HT-29 (cell line): ENCODE measurements at places on chromosomes 13 and 19. TPM values are rescaled to one million over a fixed set of nuclear protein-coding genes. Genes with fewer than 3 reads are reported as not detected.

GRCh38 chr19:47231215-47232054, 436 bp upstream of the BBC3 start:
- peak; percentile 70 for DNase-seq

DNA sequence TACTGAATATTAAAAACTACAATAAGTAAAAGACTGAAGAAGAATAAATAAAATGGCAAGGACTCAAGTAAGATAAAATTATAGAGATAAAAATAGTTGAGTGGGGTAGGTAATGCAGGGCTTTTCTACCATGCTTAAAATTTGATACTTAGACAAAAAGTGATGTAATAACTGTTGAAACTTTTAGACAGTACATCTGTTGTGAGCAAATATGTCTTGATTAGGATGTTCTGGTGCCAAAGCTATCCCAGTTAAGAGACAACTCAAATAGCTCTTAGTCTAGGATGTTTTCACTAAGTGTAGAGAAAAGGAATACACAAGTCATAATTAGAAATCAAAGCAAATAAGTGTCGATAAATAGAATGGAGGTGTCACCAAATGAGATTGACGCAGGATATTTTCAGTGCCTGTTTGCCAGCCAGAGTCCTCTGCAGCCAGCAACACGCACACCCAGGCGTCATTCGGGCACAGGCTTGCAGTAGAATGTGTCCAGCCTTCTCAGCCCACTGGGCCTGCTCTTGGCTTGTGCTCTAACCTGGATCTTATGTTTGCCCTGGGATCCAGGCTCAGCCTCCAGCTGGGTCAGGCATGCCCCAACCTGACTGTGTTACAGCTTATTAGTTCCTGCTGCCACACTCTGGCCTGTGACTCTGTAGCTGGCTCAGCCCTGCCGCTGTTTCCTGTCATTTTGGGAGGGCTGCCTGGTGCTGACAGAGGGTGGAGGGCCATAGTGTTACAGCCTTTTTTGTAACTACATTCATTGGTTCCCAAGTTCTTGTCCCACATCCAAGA, 766.2 kb downstream of the PCDH17 start:
- no peak for DNase-seq

- DNase-seq: peak; percentile 79
Measured at GRCh38 chr19:12806242-12807081, at the start of gene RNASEH2A. Gene RNASEH2A (plus strand): TSS chr19:12806584. CDS start chr19:12806674, 90 bp downstream.

DNA sequence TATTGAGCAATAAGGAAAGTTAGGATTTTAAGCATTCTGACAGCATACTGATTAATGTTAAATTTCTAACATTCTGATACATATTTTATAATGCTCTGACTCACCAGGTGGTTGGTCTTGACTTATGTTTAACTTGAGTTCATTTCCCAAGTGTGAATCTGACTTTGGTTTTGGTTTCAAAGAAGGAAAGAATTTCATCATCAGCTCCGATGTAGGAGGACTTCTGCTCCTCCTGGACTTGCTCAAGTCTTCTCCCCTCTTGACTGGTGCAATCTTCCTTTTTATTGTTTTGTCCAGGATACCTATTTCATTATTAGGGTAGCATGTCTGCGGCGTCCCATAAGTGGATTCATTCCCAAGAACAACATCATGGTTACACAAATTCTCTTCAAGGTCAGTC, 141.3 kb downstream of the RNF17 start:
- DNase-seq: no peak

GRCh38 chr13:79581870-79582315, 100.9 kb downstream of the NDFIP2 start:
- DNase-seq: no peak

DNA sequence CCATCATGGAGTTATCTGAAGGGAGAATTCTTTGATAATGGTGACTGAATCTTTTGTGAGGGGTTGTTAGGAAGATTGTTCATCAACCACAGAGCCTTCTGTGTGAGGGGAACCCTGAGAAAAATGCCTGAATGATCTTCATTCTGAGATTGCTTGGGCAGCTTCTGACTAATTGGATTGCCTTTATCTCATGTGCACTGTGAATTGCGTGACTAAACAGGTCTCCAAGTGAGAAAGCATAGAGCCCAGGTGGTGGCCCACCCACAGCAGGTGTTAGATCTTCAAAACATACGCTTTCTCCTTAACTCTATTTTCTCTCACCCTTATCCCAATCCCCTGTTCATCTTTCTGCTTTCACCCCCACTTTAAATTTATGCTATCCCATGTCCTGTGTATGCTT, 58.3 kb downstream of the DOCK9 start:
- DNase-seq: no peak

- no peak for DNase-seq
Measured at GRCh38 chr19:55258476-55258827, 365 bp downstream of the PPP6R1 start.

DNA sequence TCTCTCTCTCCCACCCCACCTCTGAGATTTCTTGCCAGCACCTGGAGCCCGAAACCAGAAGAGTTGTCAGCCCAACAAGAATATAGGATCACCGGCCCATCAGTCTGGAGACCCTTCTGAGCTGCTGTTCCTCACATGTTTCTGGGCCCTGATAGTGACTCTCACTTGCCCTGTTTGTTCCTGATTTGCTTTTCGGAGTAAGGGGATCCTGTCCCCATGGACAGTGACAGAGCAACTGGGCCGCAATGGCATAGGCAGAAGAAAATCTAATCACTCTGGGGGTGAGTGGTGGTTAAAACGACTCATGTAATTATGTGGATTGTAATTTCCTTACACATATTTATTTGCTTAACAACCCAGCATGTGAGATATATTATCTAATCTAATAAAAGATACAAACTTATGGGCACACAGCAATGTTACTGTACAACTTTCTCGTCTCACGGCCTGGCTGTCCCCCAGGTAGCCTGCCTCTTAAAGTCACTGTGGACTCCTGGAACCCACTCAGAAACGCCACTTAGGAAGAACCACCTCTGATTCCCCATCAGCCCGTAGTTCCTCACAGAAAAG, 663 bp upstream of the SMAD9 start:
- no peak for DNase-seq

DNA sequence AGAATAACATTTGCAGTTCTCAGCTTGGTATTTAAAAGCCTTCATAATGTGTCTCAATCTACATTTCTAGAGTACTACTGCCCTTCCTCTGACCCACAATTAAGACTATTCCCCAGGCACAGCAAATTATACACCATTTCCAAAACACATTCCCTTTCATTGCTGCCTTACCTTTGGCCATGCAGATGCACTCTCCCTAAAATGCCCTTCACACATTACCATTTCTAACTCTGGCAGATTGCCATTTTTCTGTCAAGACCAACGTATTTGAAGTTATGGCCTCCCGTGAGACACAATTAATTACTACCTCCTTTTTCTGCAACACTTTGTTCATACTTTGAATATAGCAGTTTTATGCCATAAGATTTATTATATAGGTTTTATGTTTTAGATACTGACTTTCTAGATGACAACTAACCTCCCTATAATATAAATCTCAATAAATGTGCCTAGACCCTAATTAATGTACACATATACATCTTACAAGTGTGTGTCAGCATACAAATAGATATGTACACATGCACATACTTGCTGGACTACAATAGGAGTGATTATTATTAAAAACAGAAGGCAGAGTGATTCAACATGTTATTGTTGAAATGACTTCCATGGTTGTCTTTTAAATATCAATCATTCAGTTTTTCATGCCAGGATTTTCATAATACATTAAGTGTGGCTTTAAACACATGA, 2902.5 kb downstream of the PCDH9 start:
- no peak for DNase-seq

GRCh38 chr19:42322305-42322704, 3.1 kb upstream of the MEGF8 start:
- DNase-seq: no peak

DNA sequence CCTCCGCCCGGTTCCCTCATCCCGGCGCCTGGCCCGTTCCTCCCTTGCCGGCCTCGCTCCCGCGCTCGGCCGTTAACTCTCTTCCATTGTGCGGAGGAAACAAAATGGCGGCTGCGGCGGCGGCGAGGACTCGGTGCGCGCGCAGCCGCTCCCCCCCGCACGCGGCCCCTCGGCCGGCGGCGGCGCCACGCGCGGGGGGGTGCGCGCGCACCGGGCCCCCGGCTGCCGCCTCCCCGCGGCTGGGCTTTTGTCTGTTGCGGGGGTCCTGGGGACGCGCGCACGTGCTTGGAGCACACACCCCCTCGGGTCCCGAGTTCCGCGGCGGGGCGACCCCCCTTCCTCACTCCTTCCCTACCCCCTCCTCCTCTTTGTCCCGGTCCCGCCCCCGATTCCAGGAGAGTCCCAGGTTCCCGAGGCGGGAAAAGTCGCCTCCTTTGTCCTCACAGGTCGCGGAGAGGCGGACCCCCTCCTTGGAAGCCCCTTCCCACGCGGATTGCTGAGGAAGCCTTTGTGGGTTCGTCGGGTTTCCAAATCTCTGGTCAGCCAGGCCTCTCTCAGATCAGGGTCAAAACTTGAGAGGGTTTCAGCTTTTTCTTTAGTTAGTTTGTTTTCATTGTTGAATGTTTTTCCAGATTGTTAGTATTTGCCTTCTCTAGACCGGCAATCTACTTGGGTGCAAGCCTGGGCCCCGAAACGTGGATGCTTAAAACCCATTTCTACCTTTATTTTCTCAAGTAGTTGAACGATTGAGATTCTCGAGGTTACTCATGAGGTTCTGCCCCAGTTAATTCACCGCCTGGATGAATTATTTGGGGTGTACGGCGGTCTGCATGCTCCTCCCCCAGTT, 687 bp downstream of the ILF3 start:
- DNase-seq: peak; percentile 24

GRCh38 chr13:110268061-110268460, 38.9 kb downstream of the COL4A1 start:
- DNase-seq: no peak

DNA sequence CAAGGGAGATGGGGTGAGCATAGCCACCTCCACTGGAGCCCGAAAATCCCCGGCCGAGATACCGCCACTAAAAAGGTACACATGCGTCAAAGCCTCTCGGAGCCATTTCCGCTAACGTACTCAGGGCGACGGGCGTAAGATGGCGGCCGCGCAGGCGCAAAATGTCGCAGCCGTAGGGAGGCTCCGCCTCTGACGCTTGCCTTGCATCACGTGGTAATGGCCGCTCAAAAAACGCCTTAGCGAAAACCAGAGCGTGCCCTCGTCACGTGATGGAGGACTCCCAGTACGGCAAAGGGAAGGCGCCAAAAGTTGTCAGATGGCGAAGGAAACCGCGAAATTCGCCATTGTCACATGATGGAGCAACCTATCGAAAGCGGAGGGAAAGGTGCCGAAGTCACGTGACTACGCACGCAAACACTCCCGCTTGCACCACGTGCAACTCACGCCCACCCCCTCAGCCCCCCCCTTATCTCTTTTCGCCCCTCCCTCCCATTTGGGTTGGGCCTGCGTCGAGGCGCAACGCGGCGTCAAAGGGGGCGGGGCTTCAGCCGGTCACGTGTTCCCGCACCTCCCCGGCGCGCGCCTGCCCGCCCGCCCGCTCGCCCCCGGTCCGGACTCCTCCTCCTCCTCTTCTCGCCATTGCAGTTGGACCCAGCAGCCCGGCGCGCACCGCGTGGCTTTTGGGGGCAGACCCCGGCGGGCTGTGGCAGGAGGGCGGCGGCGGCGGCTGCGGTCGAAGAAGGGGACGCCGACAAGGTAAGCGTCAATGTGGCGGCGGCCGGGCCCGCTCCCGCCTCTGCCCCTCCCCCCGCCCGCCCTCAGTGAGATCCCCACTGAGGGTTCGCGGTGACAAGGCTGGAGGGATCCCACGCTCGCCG, at the start of gene ILF3:
TSS of gene ILF3 (plus strand) at position 615 of the 878 bp plus-strand sequence. CDS start 16,260 bp downstream, outside the sequence.
- DNase-seq: peak; percentile 98

GRCh38 chr19:23262920-23263319, 12.7 kb upstream of the ZNF724 start:
- no peak for DNase-seq

DNA sequence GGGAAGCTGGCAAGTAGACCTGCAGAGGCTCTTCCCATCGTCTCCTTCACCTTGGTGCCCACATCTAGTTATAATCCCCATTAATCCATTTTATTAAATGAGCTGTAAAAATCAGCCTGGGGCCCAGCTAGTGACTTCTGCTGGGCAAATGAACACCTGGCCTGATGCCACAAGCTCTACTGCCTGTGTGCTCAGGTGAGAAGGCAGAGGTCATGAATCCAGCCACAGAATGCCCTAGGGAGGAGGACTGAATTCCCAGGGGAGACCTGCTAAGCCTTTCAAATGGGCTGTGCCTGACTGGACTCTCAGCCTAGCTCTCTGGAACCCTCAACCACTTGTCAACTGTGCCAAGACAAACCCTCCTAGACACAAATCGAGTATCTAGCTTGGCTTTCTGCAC, 74.0 kb downstream of the PDS5B start:
- peak; percentile 51 for DNase-seq

GRCh38 chr13:66855131-66855530, 375.0 kb downstream of the PCDH9 start:
- no peak for DNase-seq

- DNase-seq: no peak
Measured at GRCh38 chr13:102757006-102757405, 16.6 kb downstream of the TEX30 start.

DNA sequence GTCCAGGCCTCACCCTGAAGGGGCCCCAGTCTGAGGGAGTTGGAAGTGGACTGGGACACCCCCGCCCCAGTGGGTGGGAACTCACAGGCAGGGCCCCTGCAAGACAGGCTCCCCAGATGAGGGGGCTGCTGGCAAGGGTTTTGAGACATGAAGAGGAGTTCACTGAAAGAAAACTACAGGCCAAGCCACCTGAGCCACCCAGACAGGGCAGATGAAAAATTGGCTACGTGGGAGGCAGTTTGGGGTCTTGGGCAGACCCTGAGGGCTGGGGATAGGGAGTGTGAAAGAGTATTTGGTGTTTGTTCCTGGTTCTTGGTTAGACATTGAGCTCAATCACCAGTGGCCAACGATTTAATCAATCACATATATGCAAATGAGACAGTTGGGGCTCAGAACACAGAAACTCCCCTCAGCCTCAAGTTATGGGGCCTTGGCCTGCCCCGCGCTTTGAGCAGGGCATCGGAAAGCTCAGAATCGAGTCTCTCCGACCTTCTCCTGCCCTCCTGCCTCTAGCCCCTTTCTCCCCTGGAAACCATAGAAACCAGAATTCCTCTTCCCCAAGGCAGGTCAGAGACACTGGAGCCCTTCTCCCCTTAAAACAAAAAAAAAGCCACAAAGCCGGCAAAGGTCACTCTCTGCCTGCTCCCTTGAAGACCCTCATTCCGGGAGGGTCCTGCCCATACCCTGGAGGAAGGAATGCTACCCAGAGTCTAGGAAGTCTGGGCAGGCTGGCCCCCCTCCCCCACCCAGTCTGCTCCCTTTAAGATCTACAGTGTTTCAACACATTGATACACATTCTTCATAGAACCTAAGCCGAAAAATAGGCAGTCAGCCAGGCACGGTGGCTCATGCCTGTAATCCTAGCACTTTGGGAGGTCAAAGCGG, 1.3 kb upstream of the ISYNA1 start:
- DNase-seq: no peak

GIPC3 gene
- not detected in 2 replicates for total RNA-seq

CATSPERD gene
- total RNA-seq: not detected in 2 replicates

ZNF229 gene
- not detected in 2 replicates for total RNA-seq

ERICH6B gene
- not detected in 2 replicates for total RNA-seq

ICAM4 gene
- 0.69 TPM in 1 of 2 replicates, not detected in the other for total RNA-seq

PCDH20 gene
- 0.13 and 0.18 TPM in 2 replicates for total RNA-seq

IL12RB1 gene
- total RNA-seq: not detected in 2 replicates

ACP7 gene
- total RNA-seq: not detected in 2 replicates

KIR3DL1 gene
- total RNA-seq: not detected in 2 replicates

TMPRSS9 gene
- total RNA-seq: 0.31 TPM in 1 of 2 replicates, not detected in the other

MEF2B gene
- total RNA-seq: 0.38 and 0.55 TPM in 2 replicates

SETDB2 gene
- 2.5 and 2.7 TPM in 2 replicates for total RNA-seq

CCL25 gene
- not detected in 2 replicates for total RNA-seq

ADAT3 gene
- total RNA-seq: 3.2 and 6.9 TPM in 2 replicates

APBA3 gene
- total RNA-seq: 31.4 TPM in 2 replicates

KLK3 gene
- total RNA-seq: not detected in 2 replicates
